ENCODE measurements at places on chromosomes 5 and 9.

- no peak for DNase-seq
Measured at GRCh38 chr5:64861281-64861680, 92.6 kb downstream of the CWC27 start.

GRCh38 chr5:94992325-94992724 is 292.6 kb downstream of the MCTP1 start:
- DNase-seq: no peak

DNA sequence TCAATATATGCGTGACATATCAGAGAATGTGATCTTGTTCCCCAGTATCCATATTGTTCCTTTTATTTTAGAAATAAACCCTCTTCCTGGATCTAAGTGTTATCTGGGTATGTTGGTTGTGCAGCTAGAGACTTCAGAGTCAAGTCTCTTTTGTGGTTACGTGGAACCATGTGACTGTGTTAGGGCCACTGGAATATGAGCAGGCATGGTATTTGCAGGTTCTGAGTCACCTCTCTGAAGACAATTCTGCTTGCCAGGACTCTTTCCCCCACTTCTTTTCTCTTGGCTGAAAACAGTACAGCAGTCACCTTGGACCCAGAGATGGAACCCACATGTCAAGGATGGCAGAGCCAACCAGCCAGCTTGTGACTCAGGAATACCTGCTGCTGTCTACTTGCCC is 59.7 kb downstream of the ATP10B start:
- no peak for DNase-seq

DNA sequence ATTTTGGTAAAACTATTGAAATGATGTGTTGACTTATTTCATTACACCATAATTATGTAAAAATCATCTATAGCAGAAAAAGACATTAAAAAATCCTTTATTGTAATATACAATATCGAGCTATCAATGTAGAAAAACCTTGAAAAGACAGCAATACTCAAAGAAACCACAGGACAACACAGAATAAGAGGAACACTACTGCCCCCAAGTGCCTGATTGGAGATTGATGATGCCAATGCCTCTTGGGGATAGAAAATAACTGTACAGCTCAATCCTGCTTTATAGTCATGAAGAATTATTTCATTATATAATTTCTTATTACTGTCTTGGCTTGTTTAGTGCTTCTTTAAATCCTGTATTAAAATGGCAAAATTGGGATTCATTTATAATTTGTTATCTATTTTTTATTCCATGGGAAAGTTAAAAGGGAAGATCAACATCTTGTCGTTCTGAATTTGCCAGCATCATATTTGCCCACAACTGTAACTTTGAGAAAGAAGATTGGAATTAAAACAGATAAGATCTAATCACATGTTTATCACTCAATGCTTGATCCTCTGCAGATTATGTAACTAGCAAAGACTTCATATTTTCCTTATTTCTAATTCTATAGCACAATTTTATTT is 337.5 kb downstream of the CDH9 start:
- peak; percentile 21 for DNase-seq

DNA sequence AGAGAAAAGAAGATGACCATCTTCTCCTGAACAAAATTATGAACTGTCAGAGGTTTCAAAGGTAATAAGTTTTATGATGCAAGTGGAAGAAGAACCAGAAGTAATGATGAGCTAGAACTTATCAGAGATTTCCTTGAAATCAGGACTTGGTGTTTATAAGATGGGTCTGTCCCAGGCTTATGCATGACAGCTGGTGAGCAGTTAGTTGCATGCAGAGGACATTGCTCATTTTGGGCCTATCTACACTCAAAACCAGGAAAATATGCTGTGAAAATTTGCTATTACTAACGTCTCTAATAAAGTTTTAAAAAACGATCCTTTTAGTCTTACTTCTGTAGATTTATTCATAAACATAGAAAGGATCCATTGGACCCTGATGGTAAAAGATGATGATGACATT is 6.6 kb upstream of the STC2 start:
- DNase-seq: no peak

GRCh38 chr5:150918613-150919012 is 13.8 kb upstream of the ZNF300 start:
- DNase-seq: no peak

GRCh38 chr9:118529624-118530214 is 825.5 kb downstream of the TLR4 start:
- no peak for DNase-seq

- DNase-seq: no peak
Measured at GRCh38 chr5:131226899-131227298, 37.0 kb upstream of the CDC42SE2 start.

GRCh38 chr9:75864266-75864665 is 26.2 kb upstream of the PCSK5 start:
- DNase-seq: no peak

- no peak for DNase-seq
Measured at GRCh38 chr9:88872192-88872946, 118.9 kb upstream of the S1PR3 start.
